ENCODE measurements at places on chromosomes 12 and 14. TPM values are rescaled to one million over a fixed set of nuclear protein-coding genes. Genes with fewer than 3 reads are reported as not detected.

Gene SLC17A8
- total RNA-seq: 1.7 TPM

Gene AICDA
- total RNA-seq: 0.96 TPM

Gene RPL6
- 716 TPM for total RNA-seq

Gene CCDC38
- 20.9 TPM for total RNA-seq
